MCF 10A (cell line): ENCODE measurements at places on chromosomes 13 and 19. TPM values are rescaled to one million over a fixed set of nuclear protein-coding genes. Genes with fewer than 3 reads are reported as not detected.
A peak's percentile ranks its signal among the peaks of the same experiment; 100 is the strongest.

The CLDN10 gene
- total RNA-seq: not detected in 2 replicates

The ZNF284 gene
- 2.5 and 3.8 TPM in 2 replicates for total RNA-seq

The PGLYRP2 gene
- total RNA-seq: not detected in 2 replicates

The LIPE gene
- total RNA-seq: 8.6 and 11.7 TPM in 2 replicates

GRCh38 chr19:29961311-29961710 lies 19.3 kb downstream of the URI1 start:
- H3K4me1 ChIP-seq: peaks cover 23% of the 10 kb centered on the region
- H3K4me3 ChIP-seq: no peak overlapping the region
- no peak overlapping the region for H3K27ac ChIP-seq
- no peaks in the 10 kb centered on the region for H3K36me3 ChIP-seq
- H3K27me3 ChIP-seq: no peaks in the 10 kb centered on the region

DNA sequence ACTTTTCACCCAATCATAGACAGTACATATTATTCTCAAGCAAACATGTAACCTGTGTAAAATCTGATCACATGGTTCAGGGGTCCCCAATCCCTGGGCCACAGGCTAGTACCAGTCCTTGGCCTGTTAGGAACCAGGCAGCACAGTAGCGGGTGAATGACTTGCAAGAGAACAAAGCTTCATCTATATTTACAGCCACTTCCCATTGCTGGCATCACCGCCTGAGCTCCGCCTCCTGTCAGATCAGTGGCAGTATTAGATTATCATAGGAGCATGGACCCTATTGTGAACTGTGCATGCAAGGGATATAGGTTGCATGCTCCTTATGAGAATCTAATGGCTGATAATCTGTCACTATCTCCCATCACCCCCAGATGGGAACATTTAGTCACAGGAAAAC lies 133.1 kb downstream of the MAB21L1 start:
- no peak for DNase-seq
- H3K27me3 ChIP-seq: no peaks in the 10 kb centered on the region
- no peaks in the 10 kb centered on the region for H3K36me3 ChIP-seq
- no peaks in the 10 kb centered on the region for H3K4me1 ChIP-seq

- H3K4me3 ChIP-seq: no peak overlapping the region
- peaks cover 37% of the 10 kb centered on the region for H3K36me3 ChIP-seq
- H3K4me1 ChIP-seq: peaks cover 8% of the 10 kb centered on the region
- H3K27ac ChIP-seq: no peak overlapping the region
- DNase-seq: no peak
These were observed 94.7 kb downstream of the RBM26 start for GRCh38 chr13:79311386-79311785.

- DNase-seq: no peak
- no peak overlapping the region for H3K27ac ChIP-seq
These were observed 459.4 kb upstream of the PCDH20 start for GRCh38 chr13:61874970-61875579.

DNA sequence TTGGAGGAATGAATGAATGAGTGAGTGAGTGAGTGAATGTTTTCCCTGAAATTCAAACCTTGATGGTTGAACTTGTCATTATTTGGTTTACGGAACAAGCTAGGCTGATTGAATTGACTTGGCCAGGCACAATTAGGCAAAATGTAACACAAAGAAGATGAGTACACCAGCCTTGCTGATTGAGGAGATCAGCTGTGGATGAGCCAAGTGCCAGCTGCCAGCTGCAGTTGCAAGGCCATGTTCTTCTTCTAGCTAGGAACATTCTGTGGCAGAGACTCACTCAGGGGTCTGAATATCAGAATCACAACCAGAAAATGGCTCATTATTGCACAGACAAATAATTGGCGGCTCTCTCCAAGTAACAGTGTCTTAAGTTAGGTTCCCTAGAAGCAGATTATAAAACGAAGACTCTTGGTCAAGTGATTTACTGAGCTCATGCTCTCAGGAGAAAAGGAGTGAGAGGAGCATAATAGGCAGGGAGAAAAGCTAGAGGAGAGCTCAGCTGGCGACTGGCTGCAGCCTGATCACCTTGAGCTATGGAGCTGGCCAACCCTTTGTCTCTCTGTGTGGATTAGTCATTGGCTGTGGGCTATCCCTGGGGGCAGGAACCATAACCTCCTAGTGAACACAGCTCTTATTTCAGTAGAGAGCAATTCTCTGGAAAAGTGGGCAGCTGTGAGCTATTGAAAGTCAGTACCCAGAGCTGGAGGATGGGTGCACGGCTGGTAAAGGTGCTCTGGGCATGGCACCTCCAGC lies 225.3 kb upstream of the SERP2 start:
- no peak overlapping the region for H3K4me3 ChIP-seq
- no peaks in the 10 kb centered on the region for H3K27me3 ChIP-seq
- peaks cover 3% of the 10 kb centered on the region for H3K36me3 ChIP-seq
- peak; percentile 47 for DNase-seq

DNA sequence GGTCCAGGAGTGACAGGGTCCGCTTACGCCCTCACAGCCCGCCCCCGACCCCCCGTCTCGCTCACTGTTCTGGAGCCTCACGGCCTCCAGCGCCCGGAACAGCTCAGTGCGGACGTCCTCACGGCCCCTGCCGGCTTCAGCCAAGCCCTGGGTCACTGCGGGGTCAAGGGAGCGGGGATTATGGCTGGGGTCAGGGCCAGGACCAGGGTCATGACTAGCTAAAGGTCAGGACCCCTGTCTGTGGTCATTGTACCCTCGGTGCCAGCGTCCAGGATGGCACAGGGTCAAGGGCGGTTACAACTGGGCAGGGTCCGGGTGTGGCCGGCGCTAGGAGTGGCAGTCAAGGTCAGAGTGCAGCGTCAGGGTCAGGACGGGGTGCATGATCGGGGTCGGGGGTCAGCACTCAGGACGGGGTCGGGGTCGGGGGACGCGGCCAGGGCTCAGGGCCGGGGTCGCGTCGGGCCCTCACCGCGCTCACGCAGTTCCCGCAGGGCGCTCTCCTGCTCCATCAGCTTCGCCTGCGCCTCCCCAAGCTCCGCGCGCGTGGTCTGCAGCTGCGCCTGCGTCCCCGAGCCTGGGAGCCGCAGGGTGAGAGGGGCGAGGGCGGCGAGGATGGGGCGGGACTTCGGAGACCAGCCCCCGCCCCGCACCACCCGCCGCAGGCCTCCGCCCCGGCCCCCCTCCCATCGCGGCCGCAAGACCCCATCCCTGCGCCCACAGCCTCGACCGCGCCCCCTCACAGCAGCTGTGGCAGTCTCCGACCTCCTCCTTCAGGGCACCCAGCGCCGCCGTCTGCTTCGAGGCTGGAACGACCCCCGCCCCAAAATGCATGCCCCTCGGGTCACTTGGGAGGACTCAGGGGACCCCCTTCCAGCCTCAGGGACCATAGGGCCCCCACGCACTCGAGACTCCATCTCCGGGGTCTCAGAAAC lies 1.4 kb downstream of the CLEC4G start:
- H3K27me3 ChIP-seq: peaks cover 54% of the 10 kb centered on the region
- DNase-seq: no peak
- H3K27ac ChIP-seq: no peak overlapping the region
- no peak overlapping the region for H3K4me3 ChIP-seq

DNA sequence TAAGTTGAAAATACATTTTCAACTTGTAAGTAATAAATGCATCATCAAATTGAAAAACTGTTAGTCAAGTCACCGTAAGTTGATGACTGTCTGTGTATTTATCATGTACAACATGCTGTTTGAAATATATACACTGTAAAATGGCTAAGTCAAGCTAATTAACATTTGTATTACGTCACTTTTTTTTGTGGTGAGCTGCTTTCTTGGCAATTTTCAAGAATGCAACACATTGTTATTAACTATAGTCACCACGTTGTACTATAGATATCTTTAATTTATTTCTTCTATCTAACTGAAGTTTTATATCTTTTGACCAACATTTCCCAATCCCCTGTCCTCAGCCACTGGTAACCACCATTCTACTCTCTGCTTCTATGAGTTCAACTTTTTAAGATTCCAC lies 57.0 kb downstream of the RBM26 start:
- H3K4me1 ChIP-seq: no peaks in the 10 kb centered on the region
- H3K27ac ChIP-seq: no peak overlapping the region
- no peaks in the 10 kb centered on the region for H3K27me3 ChIP-seq
- H3K36me3 ChIP-seq: peaks cover 53% of the 10 kb centered on the region
- no peak overlapping the region for H3K4me3 ChIP-seq
- no peak for DNase-seq

GRCh38 chr19:17156947-17157302 lies 58.2 kb upstream of the USE1 start:
- peaks cover 5% of the 10 kb centered on the region for H3K4me1 ChIP-seq
- H3K27ac ChIP-seq: no peak overlapping the region
- no peak for DNase-seq
- H3K36me3 ChIP-seq: peaks cover 33% of the 10 kb centered on the region
- H3K27me3 ChIP-seq: no peaks in the 10 kb centered on the region

DNA sequence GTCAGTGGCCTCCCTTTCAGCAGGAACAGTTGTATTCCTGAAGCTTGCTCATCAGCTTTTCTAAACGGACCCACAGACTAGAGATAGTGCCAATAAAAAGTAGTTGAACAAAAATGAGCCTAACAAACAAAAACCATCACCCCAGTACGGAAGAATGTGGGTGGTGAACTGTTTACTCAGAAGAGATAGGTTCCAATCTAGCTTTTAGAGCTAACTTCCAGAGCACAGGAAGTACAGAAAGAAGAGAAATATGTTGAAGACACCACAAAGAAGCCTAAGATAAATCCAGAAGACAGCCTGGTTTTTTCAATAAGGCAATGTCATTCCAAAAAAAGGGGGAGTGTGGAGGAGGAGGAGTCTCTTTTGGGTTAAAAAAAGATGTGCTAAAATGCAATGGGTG lies 2.8 kb upstream of the LMO7 start:
- no peaks in the 10 kb centered on the region for H3K27me3 ChIP-seq
- H3K4me3 ChIP-seq: no peak overlapping the region
- H3K27ac ChIP-seq: no peak overlapping the region
- H3K36me3 ChIP-seq: peaks cover under 1% of the 10 kb centered on the region

GRCh38 chr13:32969516-32969941 lies 46.7 kb upstream of the KL start:
- DNase-seq: no peak
- no peak overlapping the region for H3K27ac ChIP-seq
- H3K27me3 ChIP-seq: no peaks in the 10 kb centered on the region
- H3K4me3 ChIP-seq: no peak overlapping the region
- H3K36me3 ChIP-seq: no peaks in the 10 kb centered on the region

- peaks cover 56% of the 10 kb centered on the region for H3K27me3 ChIP-seq
- H3K4me1 ChIP-seq: peaks cover 12% of the 10 kb centered on the region
- no peak overlapping the region for H3K4me3 ChIP-seq
- no peak overlapping the region for H3K27ac ChIP-seq
- DNase-seq: no peak
These were observed 29.4 kb upstream of the OLFM4 start for GRCh38 chr13:52999093-52999696.

DNA sequence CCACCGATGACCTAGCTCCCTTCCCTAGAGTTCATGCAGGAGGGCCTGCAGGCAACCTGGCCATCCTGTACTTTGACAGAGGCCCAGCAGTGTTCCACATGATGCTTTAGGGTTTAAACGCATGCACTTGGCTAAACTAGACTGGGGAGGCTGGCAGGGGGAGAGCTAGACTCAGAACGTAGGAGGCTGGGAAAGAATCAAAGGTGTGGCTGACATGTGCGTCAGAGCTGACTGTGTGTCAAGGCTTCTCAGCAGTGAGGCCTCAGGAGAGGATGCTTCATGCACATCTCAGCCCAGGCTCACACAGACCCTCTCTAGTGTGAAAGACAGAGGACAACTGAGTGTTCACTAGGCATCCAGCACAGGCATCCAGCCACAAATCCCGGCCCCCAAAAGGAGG lies 28.7 kb downstream of the DNMT1 start:
- H3K36me3 ChIP-seq: peaks cover 79% of the 10 kb centered on the region
- no peak overlapping the region for H3K4me3 ChIP-seq
- H3K27me3 ChIP-seq: no peaks in the 10 kb centered on the region
- H3K4me1 ChIP-seq: no peaks in the 10 kb centered on the region

DNA sequence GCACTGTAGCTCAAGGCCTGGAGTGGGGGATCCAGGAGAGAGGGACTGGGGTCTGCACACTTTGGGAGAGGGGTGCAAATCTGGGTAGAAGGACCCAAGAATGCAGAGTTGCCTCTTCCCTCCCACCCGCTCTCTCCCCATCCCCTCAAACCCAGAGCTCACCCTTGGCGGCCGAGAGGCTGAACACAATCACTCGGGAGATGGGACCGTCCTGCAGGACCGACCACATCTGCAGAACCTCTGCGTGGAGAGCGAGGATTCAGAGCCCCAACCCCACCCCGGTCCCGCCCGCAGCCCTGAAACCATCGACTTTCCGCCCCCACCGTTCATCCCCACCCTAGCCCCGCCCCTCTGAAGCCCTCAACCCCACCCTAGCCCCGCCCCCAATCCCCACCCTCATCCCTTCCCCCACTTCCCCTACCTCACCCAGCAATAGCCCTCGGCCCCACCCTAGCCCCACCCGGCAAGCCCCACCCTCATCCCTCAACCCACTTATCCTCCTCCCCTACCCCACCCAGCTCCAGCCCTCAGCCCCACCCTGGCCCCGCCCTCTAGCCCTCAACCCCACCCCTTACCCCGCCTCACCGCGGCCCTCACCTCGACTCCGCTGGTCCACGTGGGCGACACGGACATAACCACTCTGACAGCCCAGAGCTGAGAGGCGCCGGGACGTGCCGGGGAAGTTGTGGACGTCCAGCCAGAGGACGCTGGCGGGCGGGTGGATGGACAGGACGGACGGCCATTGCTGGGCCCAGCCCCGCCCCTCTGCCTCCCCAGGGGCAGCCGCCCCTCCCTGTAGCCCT lies 4.1 kb downstream of the KPTN start:
- no peaks in the 10 kb centered on the region for H3K27me3 ChIP-seq
- H3K4me3 ChIP-seq: no peak overlapping the region
- H3K36me3 ChIP-seq: peaks cover 13% of the 10 kb centered on the region
- H3K4me1 ChIP-seq: peaks cover 2% of the 10 kb centered on the region

DNA sequence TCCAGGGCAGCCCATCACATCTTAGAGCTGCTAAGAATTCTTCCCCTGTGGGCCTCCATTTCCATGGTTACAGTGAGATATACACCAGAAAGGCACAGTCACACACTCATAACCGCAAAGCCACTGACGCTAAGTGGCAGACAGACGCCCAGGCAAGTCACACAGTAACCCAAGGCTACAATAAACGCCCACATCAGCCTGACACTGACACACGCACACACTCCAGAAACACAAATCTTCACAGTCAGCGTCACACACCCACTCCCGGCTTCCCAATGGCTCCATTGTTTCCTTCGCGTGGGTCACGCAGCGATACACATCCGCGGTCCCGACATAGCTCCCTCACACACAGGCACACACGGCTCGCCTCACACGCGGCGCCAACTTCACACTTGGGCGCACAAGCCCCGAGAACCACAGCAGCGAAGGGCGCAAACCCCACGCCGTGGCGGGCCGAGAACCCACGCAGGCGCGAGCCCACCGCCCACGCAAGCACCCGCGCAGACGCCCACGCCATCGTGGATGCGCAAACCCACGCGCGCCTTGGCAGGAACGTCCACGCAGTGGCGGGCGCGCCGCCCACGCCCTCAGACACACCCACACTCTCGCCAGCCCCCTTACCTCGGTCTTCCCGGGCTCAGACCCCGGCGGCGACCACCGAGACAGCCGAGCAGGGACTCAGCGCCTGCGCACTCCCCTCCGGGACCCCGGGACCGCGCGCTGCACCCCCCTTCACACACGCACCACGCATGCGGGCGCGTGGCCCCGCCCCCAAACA lies at the start of gene ZNF667:
Gene ZNF667 (minus strand): TSS at position 695 of the 778 bp plus-strand sequence. CDS start 14,975 bp downstream, outside the sequence.
- no peaks in the 10 kb centered on the region for H3K4me1 ChIP-seq
- H3K4me3 ChIP-seq: no peak within 1 kb of the TSS
- no peaks in the 10 kb centered on the region for H3K27me3 ChIP-seq

GRCh38 chr19:56333506-56333905 lies 18.9 kb upstream of the ZSCAN5A start:
- H3K27me3 ChIP-seq: peaks cover 11% of the 10 kb centered on the region
- no peak overlapping the region for H3K27ac ChIP-seq
- H3K4me1 ChIP-seq: no peaks in the 10 kb centered on the region
- H3K4me3 ChIP-seq: no peak overlapping the region
